ENCODE measurements at places on chromosomes 7 and 10.
A peak's percentile ranks its signal among the peaks of the same experiment; 100 is the strongest.

- peak; percentile 28 for DNase-seq
Observed at GRCh38 chr7:95865716-95866371, 93.5 kb downstream of the DYNC1I1 start.

DNA sequence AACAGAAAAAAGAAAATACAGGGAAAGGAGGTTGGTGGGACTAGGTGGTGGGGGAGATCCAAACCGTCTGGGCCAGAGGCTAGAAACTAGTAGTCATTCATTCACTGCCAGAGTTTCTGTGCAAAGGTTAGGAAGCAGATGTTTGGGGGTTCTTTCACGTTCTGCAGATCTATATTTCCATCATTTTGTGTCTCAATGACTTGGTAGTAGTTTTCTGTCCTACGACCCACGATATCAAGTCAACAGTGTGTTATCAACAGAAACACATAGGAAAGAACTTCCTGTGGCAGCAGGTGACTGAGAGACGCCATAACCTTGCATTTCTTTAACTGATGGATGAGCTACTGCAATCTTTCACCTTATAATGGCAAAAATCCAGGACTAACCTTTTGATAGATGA lies 1.8 kb downstream of the CEP55 start:
- no peak for DNase-seq

GRCh38 chr7:37083311-37084096 lies 359.2 kb upstream of the AOAH start:
- peak; percentile 29 for DNase-seq

- DNase-seq, result peak; percentile 47
Observed at GRCh38 chr7:74483402-74484336, 30.0 kb downstream of the GTF2IRD1 start.
